ENCODE measurements at places on chromosomes 13 and 19.

DNA sequence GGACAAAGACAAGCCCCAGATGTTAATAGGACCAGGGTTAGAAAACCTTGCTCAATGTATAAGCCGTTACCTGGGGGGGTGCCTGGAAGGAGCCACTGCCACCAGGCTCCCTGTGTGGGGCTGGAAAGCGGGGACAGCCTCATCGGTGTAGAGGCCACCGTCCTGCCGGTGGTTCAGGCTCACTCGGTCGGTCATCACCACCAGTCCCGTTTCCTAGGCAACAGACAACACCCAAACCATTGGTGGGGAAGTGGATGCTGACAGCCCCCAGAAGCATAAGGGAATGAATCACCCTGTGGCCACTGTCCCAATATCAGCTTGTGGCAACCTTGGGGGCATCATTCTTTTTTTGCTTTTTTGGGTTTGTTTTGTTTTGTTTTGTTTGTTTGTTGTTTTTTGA, 55.8 kb downstream of the CPAMD8 start:
- no peak for DNase-seq
- no peaks in the 10 kb centered on the region for H3K4me1 ChIP-seq
- no peak overlapping the region for H3K27ac ChIP-seq
- H3K27me3 ChIP-seq = no peaks in the 10 kb centered on the region
- peaks cover 12% of the 10 kb centered on the region for H3K36me3 ChIP-seq

- H3K4me3 ChIP-seq = no peak overlapping the region
- no peaks in the 10 kb centered on the region for H3K36me3 ChIP-seq
- no peak for DNase-seq
- H3K27ac ChIP-seq = no peak overlapping the region
- no peaks in the 10 kb centered on the region for H3K4me1 ChIP-seq
Measured at GRCh38 chr13:44117351-44117750, 237.6 kb downstream of the LACC1 start.

DNA sequence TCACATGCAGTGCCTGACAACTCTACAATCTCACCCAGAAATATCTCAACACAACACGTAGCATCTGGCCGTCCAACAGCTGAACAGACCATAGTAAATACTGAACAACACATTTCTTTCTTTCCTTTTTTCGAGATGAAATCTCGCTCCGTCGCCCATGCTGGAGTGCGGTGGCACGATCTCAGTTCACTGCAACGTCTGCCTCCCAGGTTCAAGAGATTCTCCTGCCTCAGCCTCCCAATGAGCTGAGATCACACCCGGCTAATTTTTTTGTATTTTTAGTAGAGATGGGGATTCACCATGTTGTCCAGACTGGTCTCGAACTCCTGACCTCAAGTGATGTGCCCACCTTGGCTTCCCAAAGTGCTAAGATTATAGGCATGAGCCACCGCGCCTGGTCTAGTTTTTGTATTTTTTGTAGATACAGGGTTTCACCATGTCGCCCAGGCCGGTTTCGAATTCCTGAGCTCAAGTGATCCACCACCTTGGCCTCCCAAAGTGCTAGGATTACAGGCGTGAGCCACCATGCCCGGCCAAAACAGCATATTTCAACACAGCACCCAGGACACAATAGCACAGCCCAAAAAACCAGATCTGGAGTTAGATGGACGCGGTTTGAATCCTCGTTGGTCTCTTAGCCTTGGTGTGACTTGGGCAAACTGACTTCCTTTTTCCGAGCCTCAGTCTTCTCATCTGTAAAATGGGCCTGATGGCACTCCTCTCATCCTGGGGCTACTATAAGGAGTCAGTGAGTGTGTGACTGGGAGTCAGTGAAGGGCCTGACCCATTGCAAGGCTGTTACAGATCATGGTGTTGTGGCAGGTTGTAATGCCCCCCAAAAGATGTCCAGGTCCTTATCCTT, 22.6 kb downstream of the CYP2A6 start:
- no peaks in the 10 kb centered on the region for H3K36me3 ChIP-seq
- H3K27me3 ChIP-seq = no peaks in the 10 kb centered on the region
- no peak for DNase-seq
- H3K4me1 ChIP-seq = peaks cover 17% of the 10 kb centered on the region

DNA sequence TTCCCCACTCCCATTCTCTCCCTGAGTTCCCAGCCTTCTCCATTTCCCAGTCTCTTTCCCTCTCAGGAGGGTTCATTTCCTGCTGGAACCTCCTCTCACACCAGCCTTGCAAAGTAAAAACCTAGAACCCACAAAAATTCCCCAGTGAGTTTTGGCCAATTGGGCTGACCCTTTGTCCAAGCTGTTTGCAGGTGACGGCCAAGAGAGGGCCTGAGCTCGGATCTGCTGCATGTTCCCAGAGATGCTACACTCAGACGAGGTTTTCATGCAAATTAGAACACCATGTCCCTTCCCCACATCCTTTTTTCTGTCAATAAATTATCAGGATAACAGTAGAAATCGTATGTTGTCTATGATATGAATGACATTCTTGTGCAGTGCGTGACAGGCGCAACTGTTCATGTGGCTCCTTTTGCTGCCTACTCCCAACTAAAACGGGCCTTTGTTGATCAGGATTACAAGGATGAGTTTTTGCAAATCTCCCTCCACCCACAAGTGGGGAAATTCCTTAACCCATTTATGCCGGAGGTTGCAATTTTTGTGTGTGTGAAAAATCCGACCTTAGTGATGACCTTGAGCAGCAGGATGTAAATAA, 149.5 kb downstream of the CACNA1A start:
- H3K4me1 ChIP-seq = no peaks in the 10 kb centered on the region
- peaks cover 80% of the 10 kb centered on the region for H3K27me3 ChIP-seq
- H3K36me3 ChIP-seq = no peaks in the 10 kb centered on the region
- no peak overlapping the region for H3K4me3 ChIP-seq
- no peak overlapping the region for H3K27ac ChIP-seq

DNA sequence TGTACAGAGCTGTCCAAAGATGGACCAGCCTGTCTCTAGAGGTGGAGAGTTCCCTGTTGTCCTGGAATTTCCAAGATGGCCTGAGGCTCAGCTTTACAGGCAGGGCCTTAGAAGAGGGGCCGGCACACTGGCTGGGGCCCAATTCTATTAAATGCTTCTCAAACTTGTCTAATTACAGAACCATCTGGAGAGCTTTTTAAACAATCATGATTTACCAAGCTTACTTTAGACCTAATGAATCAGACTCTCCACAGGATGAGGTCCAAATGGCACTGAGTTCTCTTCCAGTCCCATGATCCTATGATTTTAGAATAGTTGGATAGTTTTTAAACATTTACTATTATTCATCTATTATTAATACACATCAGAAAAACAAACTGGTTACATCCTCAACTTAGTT, 123.5 kb downstream of the DNAJC3 start:
- H3K27me3 ChIP-seq = no peaks in the 10 kb centered on the region
- H3K36me3 ChIP-seq = no peaks in the 10 kb centered on the region

- H3K27ac ChIP-seq = no peak overlapping the region
Measured at GRCh38 chr13:98065468-98065867, 77.4 kb upstream of the FARP1 start.

DNA sequence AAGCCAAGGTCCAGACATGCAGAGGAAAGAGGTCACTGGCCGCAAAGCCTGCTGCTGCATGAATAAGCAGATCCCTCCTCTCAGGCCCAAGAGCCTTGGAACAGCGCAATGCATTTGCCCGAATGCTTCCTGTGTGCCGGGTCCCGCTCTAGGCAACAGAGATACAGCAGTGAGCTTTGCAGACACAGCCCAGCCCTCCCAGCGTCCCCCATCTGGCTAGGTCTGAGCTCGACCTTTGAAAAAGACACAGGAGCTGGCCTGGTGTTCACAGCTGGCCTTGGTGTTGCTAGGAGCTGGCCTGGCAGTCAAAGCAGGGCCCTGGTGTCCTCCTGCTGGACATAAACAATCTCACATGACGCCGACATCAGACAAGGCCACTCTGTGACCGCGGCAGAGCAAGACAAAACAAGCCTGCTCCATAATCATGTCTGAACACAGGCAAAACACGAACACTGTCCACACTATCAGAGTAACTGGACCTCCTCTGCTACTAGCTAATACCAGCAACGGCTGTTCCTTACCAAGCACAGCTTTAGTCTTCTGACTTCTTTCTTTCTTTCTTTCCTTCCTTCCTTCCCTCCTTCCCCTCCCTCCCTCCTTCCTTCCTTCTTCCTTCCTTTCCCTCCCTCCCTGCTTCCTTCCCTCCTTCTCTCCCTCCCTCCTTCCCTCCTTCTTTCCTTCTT, 5.7 kb upstream of the PEX11G start:
- H3K27ac ChIP-seq = no peak overlapping the region
- peaks cover 23% of the 10 kb centered on the region for H3K4me1 ChIP-seq
- no peak for DNase-seq
- no peaks in the 10 kb centered on the region for H3K27me3 ChIP-seq

- no peaks in the 10 kb centered on the region for H3K36me3 ChIP-seq
- H3K4me1 ChIP-seq = peaks cover 8% of the 10 kb centered on the region
Measured at GRCh38 chr13:97028441-97029299, 34.4 kb upstream of the OXGR1 start.

GRCh38 chr19:18294467-18294864, 13.0 kb upstream of the JUND start:
- H3K4me3 ChIP-seq = no peak overlapping the region
- peaks cover 26% of the 10 kb centered on the region for H3K4me1 ChIP-seq
- no peak overlapping the region for H3K27ac ChIP-seq

DNA sequence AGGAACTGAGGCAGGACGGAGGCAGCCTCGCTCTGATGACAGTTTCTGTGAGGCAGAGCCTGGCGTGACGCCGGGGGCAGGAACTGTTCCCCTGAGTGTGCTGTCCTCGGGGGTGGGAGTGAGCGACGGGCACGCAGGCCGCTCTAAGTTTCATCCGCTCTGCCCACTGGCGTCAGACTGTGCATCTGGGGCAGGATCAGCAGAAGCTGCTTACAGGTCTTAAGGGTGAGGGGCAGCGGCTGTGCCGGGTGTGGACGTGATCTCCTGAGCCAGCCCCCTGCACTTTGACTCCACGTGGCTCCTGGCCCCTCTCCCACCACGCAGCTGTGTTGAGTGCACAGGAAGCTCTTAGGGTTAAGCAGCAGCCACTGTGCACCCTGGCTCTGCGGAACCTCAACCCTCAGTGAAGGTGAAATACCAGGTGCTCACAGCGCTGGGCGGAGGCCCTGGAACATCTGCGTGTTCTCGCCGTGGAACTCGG, 1.5 kb downstream of the GRK1 start:
- no peak for DNase-seq
- no peak overlapping the region for H3K27ac ChIP-seq
- H3K36me3 ChIP-seq = no peaks in the 10 kb centered on the region
- H3K4me1 ChIP-seq = no peaks in the 10 kb centered on the region

DNA sequence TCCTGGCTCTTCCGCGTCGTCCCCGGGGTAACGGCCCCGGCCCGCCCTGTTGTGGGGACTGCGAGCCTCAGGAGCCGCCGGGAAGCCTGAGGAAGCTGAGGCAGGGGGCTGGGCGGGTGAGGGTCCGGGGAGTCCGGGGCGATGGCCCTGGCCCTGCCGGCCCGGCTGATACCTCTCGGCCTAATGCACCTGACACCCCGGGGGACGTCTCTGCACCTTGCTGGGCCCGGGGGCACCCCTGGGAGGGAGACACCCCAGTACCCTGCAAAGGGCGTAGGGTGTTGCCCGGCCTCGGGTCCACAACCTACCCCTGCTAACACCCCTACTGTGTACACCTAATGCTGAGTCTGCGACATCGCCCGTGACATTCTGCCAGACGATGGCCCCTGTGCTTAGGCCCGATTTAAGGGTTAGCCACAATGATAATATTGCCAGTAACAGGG, 410 bp downstream of the PIN1 start:
- no peaks in the 10 kb centered on the region for H3K36me3 ChIP-seq
- peaks cover 10% of the 10 kb centered on the region for H3K4me1 ChIP-seq
- H3K4me3 ChIP-seq = peak overlapping the region; percentile 96
- no peak for DNase-seq
